ENCODE measurements at places on chromosomes 5 and 9. TPM values are rescaled to one million over a fixed set of nuclear protein-coding genes. Genes with fewer than 3 reads are reported as not detected.

DNA sequence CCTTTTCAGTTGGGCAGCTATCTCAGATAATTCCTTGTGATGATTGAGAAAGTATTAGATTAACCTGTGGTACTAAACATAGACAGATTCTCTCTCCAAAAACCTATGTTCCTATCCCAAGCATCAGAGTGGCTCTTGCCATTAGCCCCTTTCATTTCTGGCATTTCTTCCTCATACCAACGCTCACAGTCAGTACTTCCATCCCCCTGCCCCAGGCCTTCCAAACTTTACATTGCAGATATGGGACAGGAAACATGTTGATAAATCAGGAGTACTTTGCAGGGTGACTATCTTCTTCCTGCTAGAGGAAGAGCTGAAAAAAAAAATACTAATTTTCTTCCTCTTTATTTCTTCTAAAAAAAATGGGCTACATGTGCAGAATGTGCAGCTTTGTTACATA lies 442.6 kb upstream of the RGMB start:
- H3K36me3 ChIP-seq: no peaks in the 10 kb centered on the region
- DNase-seq: no peak
- H3K27me3 ChIP-seq: no peaks in the 10 kb centered on the region

- H3K4me1 ChIP-seq: peaks cover 1% of the 10 kb centered on the region
- H3K27me3 ChIP-seq: no peaks in the 10 kb centered on the region
- H3K36me3 ChIP-seq: no peaks in the 10 kb centered on the region
These were observed 567.0 kb downstream of the CETN3 start for GRCh38 chr5:89842531-89842930.

Gene UNC13B
- total RNA-seq: 20.6 TPM

GRCh38 chr5:23895614-23896013 lies 388.2 kb downstream of the PRDM9 start:
- no peaks in the 10 kb centered on the region for H3K27me3 ChIP-seq
- no peak overlapping the region for H3K4me3 ChIP-seq
- H3K4me1 ChIP-seq: no peaks in the 10 kb centered on the region
- peak; percentile 1 for DNase-seq

Gene IL7R
- total RNA-seq: 0.44 TPM
